RPMI7951 (cell line): ENCODE measurements at places on chromosomes 12 and 14.

DNA sequence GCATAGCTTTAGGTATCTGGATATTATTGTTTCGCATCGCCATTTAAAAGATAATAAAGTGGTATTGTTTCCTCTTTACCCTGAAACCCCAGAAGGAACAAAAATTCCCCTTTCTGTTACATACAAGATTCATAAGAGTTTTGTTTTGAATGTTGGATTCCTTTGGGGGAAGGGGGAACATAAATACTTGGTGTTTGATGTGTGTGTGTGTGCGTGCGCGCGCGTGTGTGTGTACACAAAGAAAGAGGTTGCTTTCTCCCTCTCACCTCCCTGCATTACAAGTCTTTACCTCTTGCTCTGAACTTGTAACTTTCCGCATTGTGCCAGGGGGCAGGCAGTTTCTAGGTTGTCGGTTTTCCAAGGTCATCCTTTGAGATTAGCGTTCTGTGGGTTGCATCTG lies 76.4 kb downstream of the GPATCH2L start:
- no peak for DNase-seq

DNA sequence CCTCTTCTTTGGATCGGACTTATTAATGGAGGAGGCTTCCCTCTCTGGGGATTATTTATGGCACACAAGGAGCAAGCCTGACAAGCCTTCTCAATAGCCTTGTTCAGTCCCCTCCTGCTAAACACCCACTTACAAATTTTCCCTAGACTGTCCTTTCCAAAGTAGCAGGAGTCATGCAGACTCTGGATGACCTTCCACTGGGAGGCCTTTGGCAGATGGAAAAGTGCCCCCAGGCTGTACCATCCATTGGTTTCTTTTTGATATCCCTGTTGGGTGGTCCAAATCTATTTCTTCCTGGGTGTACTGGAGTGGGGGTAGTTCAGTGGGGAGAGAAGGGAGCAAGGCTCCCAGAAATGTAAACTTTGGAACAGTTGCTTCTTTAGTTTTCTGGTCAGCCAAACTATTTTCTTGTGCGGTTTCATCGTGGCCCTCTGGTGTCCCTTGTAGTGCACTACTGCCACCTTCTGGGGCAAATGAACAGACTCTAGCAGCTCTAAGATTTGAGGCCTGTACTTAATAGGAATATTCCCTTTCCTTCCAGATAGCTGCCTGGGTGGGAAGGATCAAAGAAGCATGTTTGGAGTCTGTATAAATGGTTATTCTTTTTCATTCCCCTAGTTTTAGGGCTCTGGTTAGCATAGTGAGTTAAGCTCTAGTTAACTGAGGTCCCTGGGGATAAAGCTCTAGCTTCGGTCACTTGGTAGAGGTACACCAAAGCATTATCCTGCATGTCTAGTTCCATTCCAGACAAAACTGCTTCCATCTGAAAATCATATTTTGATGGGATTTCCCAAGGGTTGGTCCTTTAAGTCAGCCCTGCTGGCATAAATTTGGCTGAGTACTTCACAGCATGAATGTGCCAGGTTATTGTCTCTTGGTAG lies 409.5 kb downstream of the SLC6A15 start:
- peak; percentile 28 for DNase-seq

DNA sequence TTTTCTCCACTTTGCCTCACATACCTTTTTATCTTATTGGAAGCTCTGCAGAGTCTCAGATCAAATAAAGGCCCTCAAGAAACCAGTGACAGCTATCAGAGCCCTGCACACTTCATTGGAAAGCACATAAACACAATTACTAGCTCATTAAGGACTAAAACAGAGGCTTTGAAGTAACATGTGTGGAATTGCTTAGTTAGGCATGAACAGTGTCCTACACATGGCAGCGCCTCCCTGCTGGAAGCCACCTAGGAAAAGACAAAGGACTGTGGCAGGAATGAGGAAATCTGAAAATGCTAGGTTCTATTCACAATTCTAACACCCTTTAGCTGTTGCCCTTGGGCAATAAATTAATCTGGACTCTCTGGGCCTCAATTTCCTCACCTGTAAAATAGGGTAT lies 89.4 kb downstream of the SUDS3 start:
- DNase-seq = no peak

- no peak for DNase-seq
Measured at GRCh38 chr12:66716522-66716921, 37.6 kb upstream of the GRIP1 start.

GRCh38 chr12:97968641-97969197 lies 506.1 kb downstream of the RMST start:
- no peak for DNase-seq

- no peak for DNase-seq
Measured at GRCh38 chr14:101480747-101481530, 80.4 kb upstream of the DIO3 start.

GRCh38 chr12:47941475-47941780 lies 22.0 kb upstream of the TMEM106C start:
- no peak for DNase-seq

GRCh38 chr12:13146336-13146938 lies 43.0 kb upstream of the GSG1 start:
- no peak for DNase-seq

DNA sequence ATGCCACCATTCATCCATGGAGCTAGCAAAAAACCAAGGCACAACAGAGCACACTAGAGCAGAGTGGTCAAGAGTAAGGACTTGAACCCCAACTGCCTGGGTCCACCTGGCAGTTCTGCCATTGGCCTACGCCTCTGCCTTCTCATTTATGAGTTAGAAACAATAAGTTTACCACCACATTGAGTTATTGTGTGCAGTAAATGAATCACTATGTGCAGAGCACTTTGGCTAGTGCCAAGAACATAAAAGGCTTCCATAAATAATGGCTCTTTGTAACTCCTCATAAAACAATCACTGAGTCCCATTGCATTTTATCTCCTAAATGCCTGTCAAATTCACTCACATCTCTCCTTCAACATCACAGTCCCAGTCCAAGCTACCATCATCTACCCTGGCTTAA lies 86.3 kb downstream of the OTX2 start:
- DNase-seq = no peak

DNA sequence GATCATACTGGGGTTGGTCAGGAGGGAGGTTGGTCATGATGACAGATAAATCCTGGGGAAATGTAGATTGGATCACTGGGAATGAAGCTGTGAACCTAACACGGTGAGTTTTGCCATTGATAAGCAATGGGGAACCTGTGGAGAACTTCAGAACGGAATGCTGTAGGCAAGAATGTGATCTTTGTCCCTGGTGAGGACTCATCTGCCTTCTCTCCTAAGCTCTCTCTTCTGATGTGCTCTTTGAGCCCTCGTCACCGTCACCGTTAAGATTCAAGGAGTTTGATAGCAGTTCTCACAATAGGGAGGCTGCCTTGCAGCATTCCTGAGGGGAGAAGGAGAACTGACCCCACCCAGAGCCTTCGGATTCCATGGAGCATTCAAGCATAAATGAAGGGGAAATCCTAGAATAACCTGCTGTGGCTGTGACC lies 217.6 kb downstream of the ANO6 start:
- no peak for DNase-seq

- no peak for DNase-seq
Measured at GRCh38 chr14:106564058-106564643, 1037.8 kb downstream of the TMEM121 start.

- no peak for DNase-seq
Measured at GRCh38 chr14:68790644-68791077, 2.2 kb downstream of the ZFP36L1 start.

DNA sequence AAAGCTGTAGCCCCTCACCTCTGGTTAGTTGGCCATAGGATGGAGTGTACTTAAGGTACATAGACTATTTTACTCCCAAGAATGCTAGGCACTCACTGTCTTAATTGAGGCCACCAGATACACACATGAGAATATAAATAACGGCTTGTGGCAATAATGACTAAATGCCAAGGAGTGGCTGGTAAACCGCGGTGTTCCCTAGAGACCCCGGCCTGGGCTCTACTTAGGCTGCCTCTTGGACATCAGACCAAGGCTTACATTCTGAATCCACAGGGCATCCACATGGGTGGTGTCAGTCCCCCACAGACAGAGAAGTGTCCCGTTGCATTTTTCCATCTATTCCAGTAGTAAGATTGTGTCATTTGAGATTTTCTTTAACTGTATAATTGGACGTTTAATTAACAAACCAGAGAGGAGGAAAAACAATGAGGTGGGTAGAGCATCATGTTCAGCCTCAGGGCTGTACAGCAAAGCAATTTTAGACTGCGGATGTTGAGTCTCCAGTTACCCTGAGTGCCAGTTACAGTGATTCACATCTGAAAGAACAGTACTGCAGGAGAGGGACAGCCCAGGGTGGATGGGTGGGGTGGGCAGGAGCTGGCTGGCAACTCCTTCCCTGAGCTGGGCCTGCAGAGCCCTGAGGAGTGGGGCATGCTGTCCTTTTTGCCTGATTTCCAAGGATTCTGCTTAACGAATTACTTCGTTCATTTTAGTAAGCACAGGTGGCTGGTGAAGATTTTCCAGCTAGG lies 20.5 kb downstream of the CKB start:
- DNase-seq = no peak

- no peak for DNase-seq
Measured at GRCh38 chr14:24315807-24316596, 4.7 kb downstream of the LTB4R start.

GRCh38 chr12:62673028-62673815 lies 206.6 kb downstream of the MON2 start:
- no peak for DNase-seq

DNA sequence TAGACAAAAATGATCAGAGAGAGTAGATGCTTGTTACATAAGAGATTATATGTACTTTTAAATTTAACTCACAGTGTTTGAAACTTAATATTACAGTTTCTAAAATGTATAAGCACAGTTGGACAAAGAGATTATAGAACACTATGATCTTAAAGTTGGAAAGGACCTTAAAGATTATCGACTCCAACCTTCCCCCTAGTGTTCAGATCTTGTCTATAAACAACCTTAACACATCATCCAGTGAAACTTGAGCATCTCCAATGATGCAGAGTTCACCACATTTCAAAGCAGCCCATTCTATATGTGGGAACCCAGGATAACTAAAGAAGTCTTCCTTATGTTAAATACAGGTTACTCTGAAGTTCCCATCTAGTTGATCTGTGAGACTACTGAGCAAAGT lies 480.8 kb downstream of the RMST start:
- no peak for DNase-seq

DNA sequence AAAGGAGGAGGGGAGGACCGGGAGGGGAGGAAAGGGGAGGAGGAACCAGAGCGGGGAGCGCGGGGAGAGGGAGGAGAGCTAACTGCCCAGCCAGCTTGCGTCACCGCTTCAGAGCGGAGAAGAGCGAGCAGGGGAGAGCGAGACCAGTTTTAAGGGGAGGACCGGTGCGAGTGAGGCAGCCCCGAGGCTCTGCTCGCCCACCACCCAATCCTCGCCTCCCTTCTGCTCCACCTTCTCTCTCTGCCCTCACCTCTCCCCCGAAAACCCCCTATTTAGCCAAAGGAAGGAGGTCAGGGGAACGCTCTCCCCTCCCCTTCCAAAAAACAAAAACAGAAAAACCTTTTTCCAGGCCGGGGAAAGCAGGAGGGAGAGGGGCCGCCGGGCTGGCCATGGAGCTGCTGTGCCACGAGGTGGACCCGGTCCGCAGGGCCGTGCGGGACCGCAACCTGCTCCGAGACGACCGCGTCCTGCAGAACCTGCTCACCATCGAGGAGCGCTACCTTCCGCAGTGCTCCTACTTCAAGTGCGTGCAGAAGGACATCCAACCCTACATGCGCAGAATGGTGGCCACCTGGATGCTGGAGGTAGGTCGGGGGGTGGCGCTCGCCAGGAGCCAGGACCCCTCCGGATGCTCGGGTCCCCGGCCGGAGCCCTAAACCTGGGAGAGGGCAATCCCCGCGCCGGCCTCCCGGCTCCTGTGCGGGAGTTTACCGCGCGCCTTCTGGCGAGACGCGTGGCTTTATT lies at the start of gene CCND2:
Gene CCND2 (plus strand): TSS at position 111 of the 744 bp plus-strand sequence. CDS start 279 bp downstream, at position 390.
- no peak for DNase-seq

DNA sequence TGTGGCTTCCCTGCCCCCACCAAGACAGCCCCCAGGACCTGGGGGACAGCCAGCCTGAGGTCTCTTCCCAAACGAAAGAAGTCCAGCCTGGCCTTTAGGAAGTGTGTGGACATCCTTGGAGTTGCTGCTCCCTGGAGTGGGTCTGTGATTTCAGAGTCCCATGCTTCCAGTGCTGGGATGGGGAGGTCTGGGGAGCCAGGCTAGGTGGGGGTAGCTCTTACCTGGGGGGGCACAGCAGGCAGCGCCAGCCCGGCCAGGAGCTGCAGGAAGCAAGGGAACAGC lies 509 bp downstream of the PGF start:
- no peak for DNase-seq

- DNase-seq = no peak
Measured at GRCh38 chr14:46198676-46199075, 452.9 kb downstream of the RPL10L start.

GRCh38 chr14:34682787-34683321 lies 31.5 kb downstream of the CFL2 start:
- peak; percentile 16 for DNase-seq

- no peak for DNase-seq
Measured at GRCh38 chr12:111275308-111275707, 93.6 kb downstream of the PHETA1 start.

GRCh38 chr14:53646925-53647324 lies 309.7 kb downstream of the BMP4 start:
- DNase-seq = no peak

DNA sequence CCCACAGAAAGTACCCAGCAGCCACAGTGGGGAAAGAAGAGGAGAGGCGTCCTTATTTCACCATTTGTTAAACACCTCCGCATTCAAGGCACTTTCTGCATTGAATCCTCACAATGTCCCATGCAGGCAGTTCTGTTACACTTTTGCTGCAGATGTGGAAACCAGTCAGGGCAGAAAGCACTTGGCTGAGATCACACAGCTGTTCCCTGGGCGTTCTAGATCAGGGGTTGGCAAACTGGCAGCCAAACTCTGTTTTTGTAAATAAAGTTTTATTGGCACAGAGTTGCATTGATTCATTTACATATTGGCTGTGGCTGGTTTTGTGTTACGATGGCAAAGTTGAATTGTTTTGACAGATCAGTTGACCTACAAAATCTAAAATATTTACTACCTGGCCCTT lies 20.1 kb downstream of the FOXN4 start:
- no peak for DNase-seq

DNA sequence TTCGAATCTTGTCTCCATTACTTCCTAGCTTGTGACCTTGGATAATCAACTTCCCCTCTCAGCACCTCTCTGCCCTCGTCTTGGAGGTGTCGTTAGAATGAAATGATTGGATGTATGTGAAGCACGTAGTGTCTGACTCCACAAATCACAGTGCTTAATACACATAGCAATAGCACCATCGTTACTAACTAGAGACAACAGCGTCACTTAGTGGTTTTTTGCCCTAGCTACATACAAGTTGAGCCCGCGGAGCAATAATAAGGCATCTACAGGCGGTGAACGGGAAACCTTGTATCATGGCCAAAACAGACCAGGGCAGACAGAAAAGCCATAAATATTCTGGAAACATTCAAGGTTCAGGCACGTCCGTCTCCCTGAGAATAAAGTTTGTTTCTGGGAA lies 154.9 kb downstream of the ASCL4 start:
- DNase-seq = peak; percentile 55
